ENCODE measurements at places on chromosomes 12 and 14.

GRCh38 chr14:70972107-70972976, 65.1 kb downstream of the PCNX1 start:
- DNase-seq, result peak; percentile 59

DNA sequence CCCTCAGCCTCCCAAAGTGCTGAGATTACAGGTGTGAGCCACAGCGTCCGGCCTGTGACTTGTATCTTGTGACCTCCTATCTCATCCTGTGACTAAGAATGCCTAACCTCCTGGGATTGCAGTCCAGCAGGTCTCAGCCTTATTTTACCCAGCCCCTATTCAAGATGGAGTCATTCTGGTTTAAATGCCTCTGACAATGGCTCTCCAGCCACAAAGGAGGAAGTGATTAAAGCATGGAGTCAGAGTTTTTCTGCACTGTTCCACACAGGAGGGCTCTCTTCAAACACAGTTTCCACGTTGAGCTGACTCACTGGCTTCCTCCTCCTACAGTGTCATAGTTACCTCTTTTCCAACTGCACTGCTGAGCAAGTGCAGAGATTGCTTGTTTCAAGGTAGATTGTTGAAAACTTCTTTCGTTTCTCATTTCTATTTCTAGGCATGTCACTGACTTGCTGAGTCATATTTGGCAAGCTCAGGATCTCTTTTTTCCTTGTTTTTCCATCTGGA, 383.8 kb downstream of the PCNX1 start:
- DNase-seq, result no peak

DNA sequence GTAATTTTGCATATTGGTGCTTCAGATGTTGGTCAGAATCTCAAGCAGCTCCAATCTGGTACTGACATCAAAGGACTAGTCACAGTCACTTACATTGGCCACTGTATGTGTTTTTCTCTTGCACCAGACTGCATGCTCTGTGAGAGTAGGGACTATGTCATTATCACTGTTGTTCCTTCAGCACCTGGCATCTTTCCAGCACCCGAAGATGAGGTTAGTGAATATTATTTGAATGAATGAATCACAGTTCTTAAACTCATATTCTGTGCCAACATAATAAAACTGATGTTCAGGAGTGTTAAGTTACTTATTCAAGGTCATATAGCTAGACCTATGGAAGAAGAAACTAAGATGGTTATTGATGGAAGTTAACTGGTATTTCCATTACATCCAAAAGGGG, 204.5 kb upstream of the TBX3 start:
- DNase-seq, result no peak

- no peak for DNase-seq
Observed at GRCh38 chr12:94304566-94305061, 155.1 kb downstream of the CEP83 start.

DNA sequence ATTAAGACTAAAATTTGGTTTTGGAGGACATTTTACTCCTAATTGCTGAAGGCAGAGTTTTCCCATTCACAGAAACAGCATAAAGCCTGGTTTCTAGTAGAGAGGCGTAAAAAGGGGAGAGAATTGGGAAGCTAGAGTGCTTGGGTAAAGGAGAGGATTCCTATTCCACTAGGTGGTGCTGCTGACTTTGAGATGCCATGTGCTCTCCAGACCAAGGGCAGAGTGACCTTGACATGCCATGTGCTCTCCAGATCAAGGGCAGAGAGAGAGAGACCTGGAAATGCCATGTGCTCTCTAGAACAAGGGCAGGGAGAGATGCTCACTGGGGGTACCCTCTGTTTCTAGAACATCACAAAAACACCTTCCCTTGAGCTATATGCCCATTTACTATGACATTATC, 176.2 kb upstream of the PDZRN4 start:
- DNase-seq, result no peak

DNA sequence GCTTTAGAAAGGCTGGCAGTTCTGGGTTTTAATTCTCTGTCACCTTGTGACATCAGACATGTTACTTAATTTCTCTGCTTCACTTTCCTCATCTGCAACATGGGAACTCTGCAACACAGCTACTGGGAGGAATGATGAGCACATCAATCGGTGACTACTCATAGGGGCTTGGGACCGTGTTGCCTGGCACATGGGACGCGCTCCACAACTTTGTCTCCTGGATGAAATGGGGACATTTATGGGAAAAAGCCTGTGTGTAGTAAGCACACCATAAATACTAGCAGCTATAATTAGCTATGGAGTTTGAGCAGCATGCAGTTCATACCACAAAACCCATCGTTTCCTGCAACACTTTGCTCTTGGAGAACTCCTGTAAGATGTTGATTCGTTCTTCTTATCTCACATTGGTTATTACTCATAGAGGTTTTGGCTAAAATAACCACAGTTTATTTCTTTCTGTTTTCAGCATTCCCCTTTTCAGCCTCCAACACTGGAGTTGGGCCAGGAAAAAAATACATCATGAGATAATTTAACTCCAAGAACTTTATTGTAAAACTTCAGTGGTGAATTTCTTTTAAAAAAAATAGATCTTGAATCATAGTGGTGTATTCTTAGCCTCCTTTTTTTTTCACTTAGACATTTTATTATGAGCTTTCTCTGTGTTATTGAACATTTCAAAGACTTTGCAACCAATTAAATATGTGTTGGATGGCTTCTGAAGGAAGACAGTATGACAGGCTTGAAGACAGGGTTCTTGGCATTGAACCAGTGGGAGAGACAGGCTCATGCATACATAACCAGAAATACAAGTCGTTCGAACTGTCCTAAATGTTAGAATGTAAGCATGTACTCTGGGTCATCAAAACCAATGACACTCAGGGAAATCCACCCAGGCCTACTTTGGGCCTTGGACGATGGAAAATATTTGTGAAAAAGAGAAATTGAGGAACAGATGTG, 72.7 kb downstream of the RIN3 start:
- no peak for DNase-seq

DNA sequence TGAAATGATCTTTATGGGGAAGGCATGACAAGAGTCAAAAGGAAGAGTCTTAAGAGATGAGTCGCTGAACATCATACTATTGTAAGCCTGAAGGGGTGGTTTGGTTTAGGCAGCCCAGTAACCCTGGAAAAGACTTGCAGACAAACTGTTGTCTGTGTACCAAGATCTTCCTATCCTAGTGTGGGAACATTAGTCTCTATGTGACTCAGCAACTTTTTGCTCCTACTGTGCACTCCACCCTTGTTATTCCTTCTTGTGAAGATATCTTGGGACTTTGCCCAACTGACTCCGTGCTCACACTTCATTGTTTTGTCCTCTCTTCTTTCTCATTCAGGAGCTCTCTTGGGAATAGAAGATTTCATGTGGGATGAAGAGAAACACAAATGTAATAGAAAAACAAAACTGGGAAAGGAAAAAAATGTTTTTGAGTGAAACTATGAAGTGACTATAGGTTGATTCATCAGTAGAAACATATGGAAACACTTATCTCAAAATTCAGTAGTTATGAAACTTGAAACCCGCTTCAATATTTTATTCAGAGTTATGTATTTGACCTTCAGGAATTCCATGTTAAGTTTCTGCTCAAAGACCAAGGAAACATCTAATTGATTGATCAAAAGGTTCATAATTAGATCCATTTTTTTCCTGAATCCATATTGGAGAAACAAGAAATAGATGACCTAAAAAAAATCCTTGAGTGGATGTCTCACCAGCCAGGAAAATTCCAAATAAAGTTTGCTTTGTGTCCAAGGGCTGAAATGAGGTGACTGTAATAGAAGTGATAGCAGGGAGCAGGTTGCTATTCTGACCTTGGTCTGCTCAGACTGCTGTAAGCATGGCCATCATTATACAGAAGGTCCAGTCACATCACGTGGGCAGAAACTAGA, 67.2 kb downstream of the BTG1 start:
- DNase-seq, result no peak

- no peak for DNase-seq
Observed at GRCh38 chr12:88925454-88925853, 345.2 kb upstream of the KITLG start.

DNA sequence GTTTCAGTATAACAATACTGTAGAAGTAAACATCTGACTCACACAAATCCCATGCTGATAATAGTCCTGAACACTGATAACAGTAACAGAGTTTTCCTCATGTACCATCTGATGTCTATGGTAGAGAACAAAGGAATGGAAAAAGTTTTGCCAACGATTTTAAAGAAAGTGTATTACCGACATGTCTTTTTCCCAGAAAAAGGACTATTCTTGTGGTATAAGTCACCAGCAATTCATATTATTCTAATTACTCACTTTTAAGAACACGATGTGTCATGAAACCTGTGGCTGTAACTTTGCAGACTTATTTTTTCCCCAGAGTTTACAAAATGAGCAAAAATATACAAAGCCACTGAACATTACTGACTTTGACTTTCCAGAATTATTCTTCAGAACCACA, 40.1 kb upstream of the DCN start:
- DNase-seq, result no peak

DNA sequence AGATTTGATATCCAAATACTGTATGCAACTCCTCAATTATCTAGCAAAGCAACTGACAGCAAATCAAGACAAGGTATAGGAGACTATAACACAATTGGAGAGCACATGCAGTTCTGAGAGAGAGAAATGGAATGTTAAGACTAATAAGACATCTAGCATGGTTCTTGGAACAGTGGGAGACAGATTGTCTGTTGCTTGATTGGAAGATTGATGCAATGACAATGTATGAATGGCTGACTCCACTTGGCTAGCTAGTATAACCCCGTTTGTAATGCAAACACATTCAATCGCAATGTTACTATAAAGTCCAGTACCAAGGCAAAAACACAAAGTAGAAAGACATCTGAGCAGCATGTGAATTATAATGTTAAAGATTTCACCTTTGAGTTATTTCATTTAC, 179.3 kb downstream of the RPL10L start:
- no peak for DNase-seq

DNA sequence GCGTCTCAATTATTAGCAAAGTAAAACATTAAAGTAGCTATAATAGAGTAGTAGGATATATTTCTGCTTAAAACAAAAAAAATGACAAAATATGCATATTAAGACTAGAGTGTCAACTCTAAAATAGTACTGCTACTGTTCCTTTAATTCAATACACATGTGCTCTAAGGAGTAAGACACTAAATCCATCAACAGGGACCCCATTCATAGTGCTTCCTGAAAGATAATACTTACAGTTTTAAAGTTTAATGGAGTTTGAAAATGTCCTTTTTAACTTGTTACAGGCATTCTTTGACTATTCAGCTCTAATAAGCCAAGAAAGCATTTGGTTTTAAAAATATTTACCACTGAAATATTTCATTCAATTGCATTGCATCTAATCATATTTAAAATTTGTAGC, 145.2 kb downstream of the ADAMTS20 start:
- DNase-seq, result no peak

DNA sequence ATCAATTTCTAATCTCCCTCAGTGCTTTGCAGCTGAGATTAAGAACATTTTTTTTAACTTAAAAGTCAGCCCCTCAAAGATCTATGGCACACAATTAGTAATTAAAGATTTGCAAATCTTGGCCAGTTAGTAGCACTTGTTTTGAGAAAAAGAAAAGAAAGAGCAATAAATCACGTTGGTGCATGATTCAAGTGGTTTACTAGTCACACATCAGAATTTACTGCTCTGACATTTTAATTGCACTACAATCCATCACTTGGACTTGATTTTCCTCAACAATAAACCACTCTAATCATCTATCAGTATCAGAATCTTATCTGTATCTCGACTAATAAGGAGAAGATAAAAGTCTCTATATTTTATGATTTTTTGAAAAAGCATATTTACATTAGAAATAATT, 154.3 kb downstream of the HELB start:
- no peak for DNase-seq

DNA sequence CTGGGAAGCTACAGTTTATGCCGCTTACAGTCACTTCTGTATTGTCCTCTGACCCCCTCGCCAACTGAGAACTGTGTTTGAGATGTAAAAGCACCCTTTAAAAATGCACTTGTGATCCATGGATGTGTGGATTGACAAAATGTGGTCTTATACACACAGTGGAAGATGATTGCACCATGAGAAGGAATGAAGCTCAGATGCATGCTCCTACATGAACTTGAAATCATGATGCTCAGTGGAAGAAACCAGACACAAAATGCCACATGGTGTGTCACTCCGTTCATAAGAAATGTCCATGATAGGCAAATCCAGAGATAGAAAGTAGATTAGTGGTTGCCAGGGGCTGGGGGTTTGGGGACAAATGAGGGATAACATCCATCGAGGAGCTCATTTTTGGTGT, 58.0 kb downstream of the PITPNM2 start:
- DNase-seq, result no peak

DNA sequence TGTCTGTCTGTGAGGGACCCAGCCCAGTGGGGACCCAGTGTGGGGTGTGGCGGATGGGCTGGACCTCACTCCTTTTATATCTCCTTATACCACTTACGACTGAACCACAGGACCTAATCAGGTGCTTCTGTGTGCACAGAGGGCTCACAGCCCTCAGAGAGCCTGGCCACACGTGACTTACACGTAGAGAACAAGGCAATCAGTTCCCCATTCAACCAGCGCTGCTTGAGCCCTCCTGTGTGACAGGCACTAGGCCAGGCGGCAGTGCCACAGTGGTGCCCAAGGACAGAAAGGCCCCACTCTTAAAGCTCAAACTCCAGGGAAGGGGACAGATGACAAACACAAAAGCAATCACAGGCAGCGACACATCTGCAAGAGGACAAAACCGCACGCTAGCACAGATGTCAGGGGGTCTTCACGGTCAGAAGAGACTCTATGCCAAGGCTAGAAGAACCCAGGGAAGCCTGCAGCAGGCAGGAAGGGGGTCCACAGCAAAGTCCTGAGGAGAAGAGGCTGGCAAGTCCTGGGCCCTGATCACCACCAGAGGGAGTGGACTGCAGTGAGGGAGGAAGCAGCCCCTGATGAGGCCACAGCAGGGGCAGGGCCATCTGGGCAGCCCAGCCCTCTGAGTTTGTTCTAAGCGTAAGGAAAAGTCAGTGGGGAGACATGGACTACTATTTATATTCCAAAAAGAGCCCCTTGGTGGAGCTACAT, 39.3 kb downstream of the SETD3 start:
- no peak for DNase-seq

- DNase-seq, result no peak
Observed at GRCh38 chr12:132029503-132030300, 80.0 kb downstream of the EP400 start.

- DNase-seq, result no peak
Observed at GRCh38 chr14:35287431-35288013, 4.7 kb upstream of the PSMA6 start.

DNA sequence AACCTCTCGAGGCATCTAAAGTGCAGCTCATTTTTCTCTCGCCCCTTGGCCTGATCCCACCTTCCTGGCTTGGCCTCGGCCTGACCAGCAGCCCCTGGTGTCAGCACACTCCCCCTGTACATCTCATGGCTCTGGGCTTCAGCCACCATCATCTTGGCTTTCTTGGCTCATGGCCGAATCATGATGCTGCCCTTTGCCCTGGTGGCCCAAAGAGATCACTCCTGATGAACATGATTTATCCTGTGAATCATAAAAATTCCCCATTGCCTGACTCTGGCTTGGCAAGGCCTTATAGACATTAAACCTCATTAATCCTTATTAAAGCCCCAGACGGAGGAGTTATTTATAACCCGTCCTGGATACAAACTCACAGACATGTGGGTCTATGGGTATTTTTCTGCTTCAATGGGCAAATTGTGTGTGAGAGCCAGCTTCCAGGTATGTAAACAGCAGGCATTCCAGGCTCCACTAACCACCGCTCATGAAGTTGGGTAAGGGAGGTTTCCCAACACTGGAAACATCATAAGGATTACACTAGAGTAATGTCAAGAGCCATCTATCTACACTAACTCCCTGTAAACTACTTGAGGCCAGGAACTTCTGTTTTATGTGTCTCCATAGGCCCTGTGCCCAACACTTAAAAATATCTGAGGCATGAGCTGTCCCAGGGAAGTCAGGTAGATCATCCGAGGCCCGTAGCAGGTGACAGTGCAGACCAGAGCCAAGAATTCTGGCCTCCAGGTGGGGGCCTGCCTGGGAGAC, 171.2 kb downstream of the TTC8 start:
- DNase-seq, result no peak

All from stimulated activated CD4-positive, alpha-beta T cell treated with anti-CD3 and anti-CD28 coated beads, Interleukin-15, amount 100 ng/mL, for 1 hour (primary cell).